ENCODE measurements at places on chromosomes 11 and 22.

- peak; percentile 27 for DNase-seq
Measured at GRCh38 chr11:1682225-1682905, 14.6 kb upstream of the KRTAP5-6 start.

DNA sequence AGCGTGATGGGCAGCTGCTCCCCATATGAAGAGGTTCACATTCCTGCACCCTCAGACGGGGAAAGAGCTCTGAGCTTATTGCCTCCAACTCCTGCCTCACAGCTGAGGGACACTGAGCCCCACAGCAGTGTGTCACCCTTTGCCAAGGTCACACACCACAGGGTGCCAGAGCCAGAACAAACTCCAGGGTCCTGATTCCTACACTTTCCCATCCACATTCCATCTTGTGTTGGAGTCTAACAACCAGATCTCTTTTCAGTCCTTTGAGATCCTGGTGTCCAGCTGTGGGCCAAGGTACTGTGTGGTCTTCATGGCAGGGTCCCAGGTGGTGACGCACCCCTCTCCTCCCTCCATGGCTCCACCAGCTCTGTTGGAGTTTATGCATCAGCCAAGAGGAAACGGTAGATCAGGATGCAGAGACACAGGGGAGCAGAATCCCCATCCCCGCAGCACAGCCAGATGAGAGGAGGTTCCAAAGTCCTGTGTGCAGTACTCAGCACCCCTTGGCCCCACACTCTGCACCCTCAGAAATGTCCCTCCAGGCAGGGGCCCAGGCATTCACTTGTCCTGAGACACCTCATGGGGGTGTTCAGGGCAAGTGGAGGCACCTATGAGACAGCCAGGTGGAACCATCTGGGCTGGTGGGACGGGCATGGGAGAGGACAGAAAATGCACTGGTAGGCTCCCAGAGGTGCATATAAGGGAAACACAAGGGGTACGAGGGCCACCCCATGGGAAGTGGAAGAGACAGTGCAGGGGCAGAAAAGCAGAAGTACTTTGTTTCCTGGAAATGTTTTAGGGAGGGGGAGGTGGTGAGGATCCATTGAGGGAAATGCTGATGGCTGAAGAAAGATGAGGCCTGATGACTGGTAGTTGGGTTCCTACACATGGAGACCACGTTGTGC is 32.6 kb upstream of the GNAZ start:
- DNase-seq = no peak

DNA sequence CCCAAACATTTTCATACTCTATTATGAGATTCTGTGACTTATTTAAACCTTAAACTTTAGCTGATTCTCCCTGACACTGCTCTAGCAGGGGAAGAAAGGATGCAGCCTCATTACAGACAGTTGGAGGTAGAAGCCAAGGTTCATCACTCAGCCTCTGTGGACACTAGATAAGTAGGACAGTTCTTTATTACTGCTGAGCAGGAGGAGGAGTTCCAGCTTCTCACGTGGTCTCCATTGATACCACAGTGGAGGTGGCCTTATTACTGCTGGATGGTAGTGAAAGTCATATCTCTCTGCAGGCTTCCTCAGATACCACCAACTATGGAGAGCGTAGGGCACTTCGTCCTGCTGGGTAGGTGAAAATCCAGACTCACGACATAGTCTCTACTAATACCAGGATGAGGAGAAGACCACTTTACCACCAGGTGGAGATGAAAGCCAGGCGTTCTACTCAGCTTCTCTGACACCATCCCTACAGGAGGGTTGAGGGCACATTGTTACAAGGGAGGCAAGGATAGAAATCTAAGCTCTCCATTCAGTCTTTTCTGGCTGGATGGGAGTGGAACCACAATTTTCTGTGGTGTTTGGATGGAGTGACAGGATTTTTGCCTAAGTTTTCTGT is 13.1 kb upstream of the ANGPTL5 start:
- peak; percentile 51 for DNase-seq

- no peak for DNase-seq
Measured at GRCh38 chr11:14668731-14669301, 25.2 kb downstream of the PDE3B start.

GRCh38 chr11:79906164-79906563 is 465.3 kb upstream of the TENM4 start:
- no peak for DNase-seq

DNA sequence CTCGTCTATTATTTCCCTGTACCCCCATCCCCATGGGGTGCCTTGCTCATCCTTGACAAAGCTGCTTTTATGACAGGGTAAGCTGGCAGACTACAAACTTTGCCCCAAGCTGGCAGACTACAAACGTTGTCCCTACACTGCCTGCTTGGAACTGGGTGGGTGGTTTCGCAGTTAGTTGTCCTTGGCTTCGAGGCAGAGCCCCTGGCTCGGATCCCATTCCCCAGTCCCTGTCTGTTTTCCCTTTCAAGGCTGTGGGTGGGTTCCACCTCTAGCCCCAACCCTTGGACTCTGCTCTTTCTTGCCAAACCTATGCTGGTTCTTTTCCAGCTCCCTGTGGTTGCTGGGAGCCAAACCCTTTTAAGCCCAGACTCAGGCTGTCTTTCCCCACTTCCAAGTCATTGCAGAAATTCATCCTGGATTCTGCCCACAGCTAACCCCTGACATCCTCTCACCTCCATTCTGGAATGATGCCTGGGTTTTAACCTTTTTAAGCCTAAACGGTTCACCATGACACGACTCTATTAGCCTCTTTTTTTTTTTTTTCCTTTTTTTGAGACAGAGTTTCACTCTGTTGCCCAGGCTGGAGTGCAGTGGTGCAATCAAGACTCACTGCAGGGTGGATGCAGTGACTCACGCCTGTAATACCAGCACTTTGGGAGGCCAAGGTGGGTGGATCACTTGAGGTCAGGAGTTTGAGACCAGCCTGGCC is 9.2 kb upstream of the RBM14 start:
- no peak for DNase-seq

GRCh38 chr11:94048032-94048709 is 27.0 kb downstream of the HEPHL1 start:
- no peak for DNase-seq

DNA sequence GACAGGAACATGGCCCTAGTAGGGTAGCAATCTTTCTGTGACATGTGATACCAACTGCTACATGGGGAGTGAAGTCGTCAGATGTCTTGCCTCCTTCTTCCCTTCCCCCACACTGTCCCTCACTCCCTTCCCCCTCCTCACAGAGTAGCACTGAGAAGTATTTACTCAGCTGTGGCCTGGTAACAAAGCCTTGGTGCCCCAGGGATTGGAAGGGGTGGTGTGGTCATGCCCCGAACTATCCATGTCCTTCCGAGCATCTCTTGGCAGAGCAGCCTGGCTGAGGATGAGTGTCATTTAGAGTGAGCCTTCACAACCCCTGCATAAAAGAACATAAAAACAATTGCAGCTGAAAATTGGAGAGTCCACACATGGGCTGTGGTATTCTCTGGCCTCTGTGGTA is 46.1 kb downstream of the ARFGAP2 start:
- DNase-seq = peak; percentile 53

DNA sequence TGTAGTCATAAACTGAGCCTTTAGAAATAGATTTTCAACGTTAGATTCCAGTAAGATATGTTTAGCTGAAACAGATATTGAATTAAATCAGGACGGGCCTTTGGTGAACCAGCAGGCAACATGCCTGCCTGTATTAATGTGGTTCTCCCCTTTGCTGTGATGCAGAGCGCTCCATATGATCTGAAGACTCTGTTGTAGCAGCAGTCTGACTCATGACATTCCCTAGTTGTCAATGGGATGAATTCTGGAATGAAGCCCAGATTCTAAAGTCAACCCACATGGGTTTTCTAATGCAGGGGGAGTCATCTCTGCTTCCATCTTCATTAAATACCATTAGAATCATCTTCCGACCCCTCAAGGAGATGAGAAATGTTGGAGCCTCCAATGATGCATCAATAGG is 864.5 kb downstream of the NTM start:
- DNase-seq = no peak

- DNase-seq = no peak
Measured at GRCh38 chr22:24486501-24486921, 8.6 kb upstream of the UPB1 start.

DNA sequence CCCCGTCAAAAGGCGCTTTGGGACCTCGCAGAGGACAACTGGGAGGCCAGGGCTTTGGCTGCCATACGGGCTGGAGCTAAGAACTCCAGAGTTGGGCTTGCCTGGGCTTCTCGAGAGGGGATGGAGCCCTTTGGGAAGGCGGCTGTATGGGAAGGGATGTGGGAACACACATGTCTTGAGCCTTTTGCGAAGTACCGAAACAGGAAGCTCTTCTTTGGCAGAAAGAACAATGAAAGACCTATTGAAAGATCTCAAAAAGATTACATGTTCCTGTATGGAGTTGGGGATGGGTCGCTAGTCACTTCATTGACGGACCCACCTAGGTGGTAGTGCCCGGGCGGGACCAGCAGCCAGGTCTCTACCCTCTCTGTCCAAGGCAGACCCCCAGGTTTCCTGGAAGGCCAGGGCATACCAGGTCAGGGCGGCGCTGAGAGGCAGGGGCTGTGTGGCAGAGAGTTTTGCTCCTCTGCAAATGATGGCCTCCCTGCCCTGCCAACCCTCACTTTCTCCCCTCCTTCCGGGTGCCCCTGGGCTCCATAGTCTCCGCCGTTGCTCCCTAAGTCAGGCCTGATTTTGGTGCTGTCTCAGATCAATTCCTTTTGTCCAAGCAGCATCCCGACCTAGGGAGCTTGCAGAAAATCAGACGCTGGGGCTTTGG is 1.0 kb downstream of the ST14 start:
- DNase-seq = peak; percentile 70

DNA sequence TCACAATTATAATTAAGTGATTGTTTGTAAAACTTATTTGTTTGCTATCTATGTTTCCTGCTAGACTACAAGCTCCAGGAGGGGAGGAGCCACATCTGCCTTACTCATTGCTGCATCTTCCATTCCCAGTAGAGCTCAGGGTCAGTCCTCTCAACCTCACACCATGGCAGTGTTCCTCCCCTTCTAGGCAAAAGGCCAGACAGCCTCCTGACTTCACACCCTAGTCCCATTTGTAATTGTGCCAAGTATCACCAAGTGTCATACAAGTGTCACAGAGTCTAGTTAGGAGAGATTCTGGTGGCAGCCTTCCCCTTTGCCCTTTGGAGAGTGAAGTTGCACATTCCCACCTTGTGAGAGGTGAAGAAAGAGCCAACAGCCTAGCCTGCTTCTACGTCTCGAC is 490.4 kb downstream of the INSC start:
- DNase-seq = no peak

GRCh38 chr22:39947220-39948216 is 12.7 kb upstream of the TMA7B start:
- DNase-seq = no peak

- DNase-seq = no peak
Measured at GRCh38 chr11:2402106-2402505, 1.6 kb downstream of the TSSC4 start.

GRCh38 chr11:33490842-33491370 is 209.7 kb downstream of the C11orf91 start:
- DNase-seq = no peak

DNA sequence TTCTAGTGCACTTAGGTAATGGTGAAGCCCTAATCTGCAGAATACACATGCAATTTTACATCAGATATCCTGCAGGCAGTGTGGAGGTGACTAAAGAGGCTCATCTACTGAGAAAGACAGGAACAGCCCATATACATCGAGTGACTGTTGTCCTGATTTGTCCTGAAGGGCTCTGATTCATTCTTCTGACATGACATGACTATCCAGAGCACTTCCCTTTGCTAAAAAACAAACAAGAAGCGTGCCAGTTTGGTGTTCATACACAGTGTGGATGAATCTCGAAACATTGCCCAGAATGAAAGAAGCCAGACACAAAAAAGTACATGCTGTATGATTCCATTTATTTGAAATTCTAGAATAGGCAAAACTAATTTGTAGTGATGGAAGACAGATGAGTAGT is 48.0 kb upstream of the AMPD3 start:
- DNase-seq = no peak

GRCh38 chr11:43574949-43575912 is 105.3 kb upstream of the HSD17B12 start:
- peak; percentile 74 for DNase-seq

GRCh38 chr11:46649180-46649738 is 31.9 kb downstream of the ATG13 start:
- no peak for DNase-seq

GRCh38 chr11:63534895-63535461 is 1.6 kb upstream of the PLAAT4 start:
- no peak for DNase-seq

- DNase-seq = no peak
Measured at GRCh38 chr22:26484360-26484706, 656 bp downstream of the SRRD start.

DNA sequence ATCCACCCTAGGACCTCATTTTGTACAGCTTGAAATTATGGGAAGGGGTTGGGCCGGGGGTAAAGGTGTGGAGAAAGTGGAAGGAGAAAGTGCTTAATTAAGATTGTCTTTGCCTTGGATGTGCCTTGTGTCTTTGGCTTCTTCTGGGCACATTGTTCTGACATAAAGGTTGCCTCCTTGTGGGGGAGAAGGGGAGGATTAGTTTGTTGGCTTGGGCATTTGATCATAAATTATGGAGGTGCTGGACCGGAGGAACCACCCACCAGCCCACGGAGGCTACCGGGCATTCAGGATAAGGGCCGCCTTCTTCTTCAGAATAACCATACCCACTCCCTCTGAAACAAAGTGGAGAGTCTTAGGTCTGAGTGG is 1.3 kb downstream of the PAFAH1B2 start:
- peak; percentile 46 for DNase-seq

GRCh38 chr11:11022125-11022730 is 164.4 kb upstream of the ZBED5 start:
- DNase-seq = no peak

DNA sequence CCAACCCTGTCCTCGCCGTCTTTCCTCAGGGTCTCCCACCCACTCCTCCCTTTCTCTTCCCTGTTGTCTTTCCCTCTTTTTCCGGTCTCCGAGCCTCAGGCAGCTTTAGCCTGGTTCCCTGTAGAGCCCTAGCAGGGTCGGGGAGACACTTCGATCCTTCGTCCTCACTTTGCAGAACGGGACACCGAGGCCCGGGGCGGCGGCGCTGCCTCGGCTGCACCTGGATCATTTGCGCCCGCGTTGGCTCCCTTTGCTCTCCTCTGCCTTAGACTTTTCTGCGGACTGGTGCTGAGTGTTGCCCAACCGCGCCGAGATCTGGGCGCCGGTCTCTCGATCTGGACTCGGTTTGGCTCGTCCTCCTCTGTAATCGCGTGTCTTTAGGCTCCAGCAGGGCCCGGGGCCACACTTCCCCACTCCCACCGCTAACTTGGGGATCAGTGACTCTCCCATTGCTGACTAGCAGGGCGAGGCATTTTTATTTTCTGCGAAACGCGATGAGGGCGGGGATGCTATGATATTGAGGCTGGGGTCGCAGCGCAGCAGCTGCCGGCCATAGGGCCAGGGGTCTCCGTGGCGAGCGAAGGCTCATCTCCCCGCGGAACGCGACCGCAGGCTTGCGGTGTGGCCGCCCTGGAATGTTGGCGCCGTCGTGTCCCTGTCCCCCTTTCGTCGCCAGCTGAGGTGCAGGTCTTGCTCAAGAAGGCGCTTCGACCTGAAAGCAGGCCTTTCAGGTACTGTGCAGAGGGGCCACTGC is 1.6 kb upstream of the E2F8 start:
- peak; percentile 80 for DNase-seq

- DNase-seq = no peak
Measured at GRCh38 chr11:12472401-12473005, 95.1 kb downstream of the PARVA start.

GRCh38 chr11:76787911-76788596 is 4.9 kb downstream of the TSKU start:
- DNase-seq = peak; percentile 87

- DNase-seq = no peak
Measured at GRCh38 chr11:83656796-83657330, 370.7 kb upstream of the CCDC90B start.

Measured in endodermal cell (in vitro differentiated cells).